ENCODE measurements at places on chromosomes 3 and 15.

DNA sequence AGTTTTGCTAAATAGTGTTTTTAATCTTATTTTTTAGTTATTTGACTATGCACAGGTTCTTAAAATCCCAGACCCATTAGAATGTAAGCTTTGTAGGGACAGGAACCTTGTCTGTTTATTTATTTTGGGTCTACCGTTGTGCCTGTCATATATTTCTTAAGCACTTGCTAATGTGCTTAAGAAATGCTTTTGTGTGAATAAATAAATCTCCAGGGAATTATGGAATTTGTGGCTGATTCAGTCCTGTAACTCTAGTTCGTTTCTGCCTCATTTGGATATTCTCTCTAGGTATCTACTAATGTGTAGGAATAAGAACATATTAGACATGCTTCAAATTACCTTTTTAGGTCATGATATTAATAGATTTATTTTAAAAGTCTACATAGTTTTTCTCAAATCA is 161.6 kb downstream of the LPP start:
- DNase-seq = no peak

GRCh38 chr15:41494190-41494921 is 682 bp downstream of the ITPKA start:
- DNase-seq = no peak

DNA sequence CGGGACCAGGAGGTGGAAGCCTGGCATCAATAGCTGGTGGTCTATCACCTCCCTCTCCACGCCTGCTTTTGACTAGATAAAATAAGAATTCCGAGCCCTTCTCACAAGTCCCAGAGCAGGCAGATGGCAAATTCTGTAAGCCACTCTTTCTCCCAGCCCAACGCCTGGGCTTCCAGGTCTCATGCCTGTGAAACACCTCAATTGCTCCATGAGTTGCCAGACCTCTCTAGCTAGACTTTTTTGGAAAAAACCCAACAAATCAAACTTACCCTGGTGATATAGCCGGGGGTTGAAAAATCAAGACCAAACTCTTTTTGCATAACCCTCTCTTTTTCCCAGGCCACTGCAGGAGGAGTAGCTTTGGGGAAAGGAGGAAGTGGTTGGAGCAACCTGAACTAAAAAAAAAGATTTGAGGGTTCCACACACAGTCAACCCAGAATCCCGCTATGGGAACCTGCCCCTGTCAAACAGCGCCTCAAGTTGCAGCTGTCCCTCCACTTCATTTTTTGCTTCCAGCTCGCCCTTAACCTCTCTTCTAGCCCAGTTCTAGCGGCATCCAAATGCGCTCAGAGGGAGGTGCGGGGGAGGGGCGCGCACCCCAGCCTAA is 7.0 kb downstream of the BHLHE40 start:
- no peak for DNase-seq

GRCh38 chr3:99286266-99286845 is 352.0 kb upstream of the COL8A1 start:
- no peak for DNase-seq

GRCh38 chr15:89899295-89899945 is 5.6 kb upstream of the AP3S2 start:
- DNase-seq = no peak

DNA sequence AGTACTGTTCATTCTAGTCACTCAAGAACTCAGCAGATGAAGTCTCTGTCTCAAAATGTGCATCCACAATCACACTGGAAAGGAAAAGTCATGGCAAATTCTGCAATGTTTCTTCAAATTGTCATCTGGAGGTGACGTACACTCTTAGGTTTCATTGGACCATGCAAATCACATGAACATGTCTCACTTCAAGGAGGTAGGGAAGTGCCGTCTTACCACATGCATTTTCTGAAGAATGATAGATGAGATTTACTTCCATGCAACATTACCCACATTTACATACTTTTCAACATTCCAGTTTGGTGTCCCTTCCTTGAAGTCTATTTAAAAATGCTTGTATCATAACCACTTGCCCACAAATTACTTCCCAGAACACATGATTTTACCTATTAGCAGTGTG is 107.9 kb upstream of the SATB1 start:
- DNase-seq = no peak

DNA sequence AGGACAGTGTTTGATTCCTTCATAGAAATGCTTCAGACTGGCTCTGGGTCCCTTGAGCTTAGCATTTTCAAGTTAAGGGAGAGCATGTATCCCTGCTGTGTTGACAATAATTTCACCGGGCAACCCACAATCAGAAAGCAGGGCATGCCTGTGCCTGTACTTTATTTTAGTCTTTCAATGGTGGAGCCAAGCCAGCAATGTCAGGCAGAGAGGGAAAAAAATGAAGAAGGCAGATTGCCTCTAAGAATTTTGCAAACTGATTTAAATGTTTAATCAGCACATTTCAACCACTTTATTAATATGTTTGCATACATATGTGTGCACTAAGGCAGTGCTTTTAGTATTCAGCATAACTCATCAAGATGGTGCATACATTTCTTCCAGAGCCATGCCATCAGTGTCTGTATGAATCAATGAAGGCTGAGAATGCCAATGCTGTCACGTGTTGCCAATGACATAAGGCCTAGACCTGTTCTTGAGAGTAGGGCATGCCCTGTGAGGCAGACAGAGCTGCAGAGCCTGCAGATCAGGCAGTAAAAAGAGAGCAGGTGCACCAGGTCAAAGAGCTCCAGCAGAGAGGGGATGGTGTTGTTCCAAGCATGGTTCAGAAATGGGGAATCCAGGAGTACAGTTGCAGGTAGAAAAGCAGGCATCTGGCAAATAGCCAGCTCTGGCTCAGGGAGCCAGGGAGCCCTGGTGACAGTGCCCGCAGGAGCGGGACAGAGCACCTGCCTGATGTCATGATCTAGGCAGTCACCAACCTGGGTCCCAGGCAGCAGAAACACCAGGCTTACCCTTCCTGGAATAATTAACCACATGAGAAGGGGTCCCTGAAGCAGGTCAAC is 508.5 kb downstream of the GABRG3 start:
- DNase-seq = no peak

DNA sequence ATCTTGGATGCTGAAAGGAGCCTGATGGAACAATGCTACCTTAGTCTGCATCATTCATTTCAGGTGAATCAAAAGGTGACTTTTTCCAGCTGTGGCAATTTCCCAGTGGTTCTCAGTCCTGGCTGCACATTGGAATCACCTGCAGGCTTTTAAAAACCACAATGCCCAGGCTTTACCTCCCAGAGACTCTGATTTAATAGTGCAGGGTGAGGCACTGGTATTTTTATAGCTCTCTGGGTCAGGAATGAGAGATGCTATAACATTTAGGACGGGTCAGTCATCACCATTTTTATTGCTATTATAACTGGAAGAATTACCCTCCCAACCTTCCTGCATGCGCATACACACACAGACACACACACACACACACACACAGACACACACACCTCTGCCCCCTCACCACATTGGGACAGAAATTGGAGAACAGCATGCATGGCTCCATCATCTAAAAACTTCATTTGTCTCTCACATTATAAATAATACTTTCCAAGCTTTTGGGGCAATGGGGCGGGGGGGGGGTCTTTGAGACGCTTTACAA is 41.1 kb downstream of the LARP6 start:
- no peak for DNase-seq

- no peak for DNase-seq
Observed at GRCh38 chr3:53593611-53594010, 99.2 kb downstream of the CACNA1D start.

- no peak for DNase-seq
Observed at GRCh38 chr15:100571592-100572167, 30.3 kb downstream of the LINS1 start.

- no peak for DNase-seq
Observed at GRCh38 chr3:122498152-122498551, 16.6 kb downstream of the KPNA1 start.

DNA sequence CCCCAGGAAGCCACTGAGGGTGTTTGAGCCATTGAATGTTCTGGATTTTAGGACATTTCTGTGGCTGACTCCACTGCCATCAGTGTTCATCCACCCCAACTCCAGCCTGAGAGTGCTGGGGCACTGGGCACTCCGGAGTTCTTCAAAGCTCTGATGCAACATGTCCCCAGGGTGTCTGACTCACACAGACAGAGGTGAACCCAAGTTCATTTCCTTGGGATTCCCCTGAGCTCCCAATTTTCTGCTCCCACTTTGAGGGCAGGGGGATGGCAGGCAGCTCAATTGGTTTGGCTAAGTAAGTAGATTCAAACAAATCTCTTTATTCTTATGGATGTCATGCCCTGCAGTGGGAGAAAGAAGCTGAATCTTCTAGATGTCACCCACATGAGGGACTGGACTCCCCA is 2.2 kb downstream of the STRA6 start:
- no peak for DNase-seq

- DNase-seq = no peak
Observed at GRCh38 chr3:186260726-186261125, 101.3 kb downstream of the DGKG start.

GRCh38 chr3:173635826-173636225 is 238.3 kb downstream of the NLGN1 start:
- no peak for DNase-seq

GRCh38 chr3:113663761-113664160 is 32.7 kb downstream of the USF3 start:
- no peak for DNase-seq

- DNase-seq = no peak
Observed at GRCh38 chr3:101478980-101479379, 34.0 kb downstream of the SENP7 start.

- peak; percentile 87 for DNase-seq
Observed at GRCh38 chr3:170869645-170870593, at the start of gene RPL22L1. RPL22L1 (minus strand) TSS chr3:170870195; CDS start chr3:170870167, 28 bp downstream.

- no peak for DNase-seq
Observed at GRCh38 chr3:120682095-120682681, at the start of gene HGD. HGD (minus strand) TSS chr3:120682239; CDS start chr3:120682111, 128 bp downstream.

GRCh38 chr15:69524296-69524695 is 71.7 kb downstream of the RPLP1 start:
- DNase-seq = no peak

DNA sequence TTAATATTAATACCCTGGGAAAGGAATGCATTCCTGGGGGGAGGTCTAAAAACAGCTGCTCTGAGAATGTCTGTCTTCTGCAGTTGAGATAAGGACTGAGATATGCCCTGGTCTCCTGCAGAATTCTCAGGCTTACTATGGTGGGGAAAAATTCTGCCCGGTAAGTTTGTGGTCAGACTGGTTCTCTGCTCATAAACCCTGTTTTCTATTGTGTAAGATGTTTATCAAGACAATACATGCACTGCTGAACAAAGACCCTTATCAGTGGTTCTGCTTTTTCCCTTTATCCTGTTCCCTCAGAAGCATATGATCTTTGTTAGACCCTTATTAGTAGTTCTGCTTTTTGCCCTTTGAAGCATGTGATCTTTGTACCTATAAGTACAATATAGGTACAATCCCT is 494.6 kb downstream of the CNTN6 start:
- DNase-seq = no peak

- DNase-seq = no peak
Observed at GRCh38 chr3:171001957-171002694, 24.4 kb downstream of the SLC2A2 start.

DNA sequence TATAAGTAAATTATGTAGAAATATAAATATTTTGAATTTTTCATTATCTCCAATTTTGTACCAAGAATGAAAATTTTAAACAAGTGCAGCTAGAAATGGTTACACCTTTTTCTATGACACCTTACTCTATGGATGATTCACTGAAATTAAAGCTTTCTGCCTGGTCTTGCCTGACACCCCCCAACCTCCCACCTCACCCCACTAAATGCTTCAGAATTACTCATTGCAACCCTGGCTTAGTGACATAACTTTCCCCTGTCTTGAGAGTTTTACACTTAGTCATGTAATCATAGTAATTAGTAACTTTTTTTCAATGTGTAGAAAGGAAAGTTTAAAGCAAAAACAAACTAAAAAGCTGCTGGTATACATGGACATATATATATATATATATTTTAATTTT is 42.0 kb upstream of the MEIS2 start:
- no peak for DNase-seq

DNA sequence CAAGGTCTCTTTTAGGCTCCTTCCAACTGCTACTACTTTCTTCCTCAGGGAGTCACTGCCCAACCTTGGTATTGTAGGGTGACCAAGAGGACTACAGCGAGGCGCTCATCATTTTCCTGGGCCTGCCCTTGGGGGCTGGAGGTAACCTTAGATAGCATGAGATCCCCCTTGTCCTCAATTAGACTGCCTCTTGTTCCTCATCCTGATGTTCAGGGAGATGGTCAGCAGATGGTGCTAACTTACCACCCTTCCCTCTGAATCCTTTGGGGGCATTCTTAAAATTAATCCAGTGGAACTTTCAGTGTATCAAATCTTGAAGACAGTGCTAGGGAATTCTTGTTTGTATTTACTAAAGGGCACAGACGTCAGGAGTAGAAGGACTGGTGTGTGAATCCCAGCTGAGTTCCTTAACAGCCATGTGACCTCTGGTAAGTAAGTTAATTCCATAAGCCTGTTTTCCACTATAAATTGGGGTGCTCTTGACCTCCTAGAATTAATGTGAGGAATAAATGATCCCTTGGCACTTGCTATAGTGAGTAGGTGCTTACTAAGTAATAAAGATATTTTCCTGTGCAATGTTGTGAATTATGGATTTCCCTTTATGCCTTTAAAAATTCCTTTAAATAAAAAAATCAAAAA is 4.1 kb upstream of the CLPX start:
- DNase-seq = no peak

- no peak for DNase-seq
Observed at GRCh38 chr3:18446149-18446825, 21.1 kb upstream of the SATB1 start.

DNA sequence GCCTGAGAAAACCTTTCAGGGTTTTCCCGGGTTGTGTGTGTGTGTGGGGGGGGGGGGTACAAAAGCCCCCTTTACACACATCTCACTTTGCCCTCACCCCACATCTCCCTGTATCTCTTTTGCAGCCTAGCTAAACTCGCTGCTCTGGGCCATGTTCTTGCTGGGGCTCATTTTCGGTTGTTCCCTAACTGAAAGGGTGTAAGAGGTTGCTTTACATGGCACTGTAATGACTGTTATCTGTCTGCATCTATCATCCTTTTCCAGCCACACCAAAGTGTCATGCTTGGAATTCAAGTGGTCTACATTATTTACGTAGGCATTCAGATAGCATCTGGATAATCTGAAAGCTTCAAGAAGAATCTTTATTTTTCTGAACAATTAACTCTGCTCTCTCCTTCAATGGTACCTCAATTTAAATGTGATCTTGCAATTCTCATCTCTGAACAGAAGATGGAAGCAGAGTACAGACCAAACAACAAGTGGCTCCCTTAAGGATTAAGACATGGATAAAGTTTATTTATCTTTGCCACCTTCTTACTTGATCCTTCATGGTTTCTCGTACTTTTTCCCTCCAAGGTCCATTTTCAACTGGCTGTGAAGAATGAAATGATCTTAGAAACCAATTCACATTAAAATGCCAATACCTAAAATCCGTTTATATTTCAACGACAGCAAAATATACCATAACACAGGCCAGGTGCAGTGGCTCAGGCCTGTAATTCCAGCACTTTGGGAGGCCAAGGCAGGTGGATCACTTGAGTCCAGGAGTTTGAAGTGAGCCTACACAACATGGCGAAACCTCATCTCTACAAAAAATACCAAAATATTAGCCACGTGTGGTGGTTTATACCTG is 34.9 kb downstream of the DCLK3 start:
- no peak for DNase-seq
